BJ (cell line): ENCODE measurements at places on chromosomes 1 and 21.
A peak's percentile ranks its signal among the peaks of the same experiment; 100 is the strongest.

DNA sequence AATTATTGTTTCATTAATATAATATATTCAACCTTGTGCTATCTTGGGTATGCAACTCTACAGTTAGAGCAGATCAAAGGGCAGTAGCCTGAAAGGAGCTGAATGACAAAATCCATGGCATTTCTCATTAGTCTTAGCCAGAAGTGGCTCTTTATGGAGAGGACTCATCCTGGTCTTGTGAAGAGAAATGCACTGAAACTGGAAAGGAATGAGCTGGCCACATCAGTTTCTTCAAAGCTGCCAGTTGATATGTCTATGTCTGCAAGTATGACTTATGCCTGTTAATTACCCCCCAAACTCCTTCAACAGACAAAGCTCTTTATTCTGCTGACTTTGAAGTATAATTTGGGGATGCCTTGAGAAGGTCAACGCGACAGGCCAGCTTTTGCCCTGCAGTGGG is 119.0 kb upstream of the UBE2U start:
- DNase-seq, result no peak

GRCh38 chr1:101406681-101407080 is 169.9 kb downstream of the S1PR1 start:
- no peak for DNase-seq

GRCh38 chr1:110098222-110099026 is 13.8 kb upstream of the UBL4B start:
- DNase-seq, result no peak

DNA sequence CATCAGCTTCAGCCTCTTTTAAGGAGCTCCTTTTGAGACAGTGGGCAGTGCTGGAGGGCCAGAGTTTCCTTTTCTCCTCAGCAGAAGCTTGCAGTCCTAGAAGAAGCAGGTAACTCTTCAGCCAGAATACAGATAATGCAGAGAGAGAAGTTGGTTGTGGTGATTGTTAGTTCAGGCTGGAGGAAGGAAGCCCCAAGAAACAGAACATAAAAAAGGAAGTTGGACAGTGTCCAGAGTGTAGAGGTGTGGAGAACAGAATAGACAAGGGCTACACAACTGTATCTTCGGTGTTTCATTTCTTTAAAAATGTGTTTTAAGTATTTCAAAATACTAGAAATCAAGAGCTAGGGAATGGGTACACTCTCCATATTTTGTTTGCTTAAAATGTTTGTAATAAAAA is 6.4 kb upstream of the TACSTD2 start:
- DNase-seq, result no peak

GRCh38 chr1:117436513-117436912 is 69.3 kb downstream of the MAN1A2 start:
- no peak for DNase-seq

GRCh38 chr1:2598329-2598931 is 11.9 kb downstream of the PRXL2B start:
- DNase-seq, result no peak

DNA sequence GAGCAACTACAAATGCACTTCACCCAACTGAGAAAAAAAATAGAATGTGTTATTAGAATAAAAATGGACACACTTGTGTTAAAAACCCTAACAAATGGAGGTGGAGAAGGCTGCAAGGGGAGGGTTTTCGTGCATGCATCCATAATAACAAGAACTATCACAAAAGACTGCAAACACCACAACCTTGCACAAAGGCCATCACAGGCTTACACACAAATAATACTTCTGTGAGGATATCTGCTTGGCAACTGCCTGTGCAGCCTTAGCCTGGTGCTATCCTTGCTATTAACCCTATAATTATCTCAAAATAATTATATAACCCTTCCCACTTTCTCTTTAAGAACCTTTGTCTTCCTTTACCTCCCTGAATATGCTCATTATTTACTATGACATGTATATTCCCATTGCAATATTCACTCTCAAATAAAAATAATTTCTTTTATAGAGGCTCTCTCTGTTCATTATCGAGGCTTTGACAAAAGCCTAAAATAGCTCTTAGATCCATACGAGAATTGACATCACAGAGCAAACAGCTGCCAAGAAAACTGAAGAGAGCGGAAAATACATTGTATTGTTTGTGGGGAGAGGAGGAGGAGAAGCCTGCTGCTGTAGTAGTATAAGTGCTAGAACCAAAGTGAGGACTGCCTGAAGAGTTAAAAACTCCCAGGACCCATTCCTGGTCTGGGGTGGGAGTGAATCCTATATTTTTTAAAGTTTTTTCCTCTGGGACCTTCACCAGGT is 1768.7 kb downstream of the BRINP3 start:
- DNase-seq, result no peak

DNA sequence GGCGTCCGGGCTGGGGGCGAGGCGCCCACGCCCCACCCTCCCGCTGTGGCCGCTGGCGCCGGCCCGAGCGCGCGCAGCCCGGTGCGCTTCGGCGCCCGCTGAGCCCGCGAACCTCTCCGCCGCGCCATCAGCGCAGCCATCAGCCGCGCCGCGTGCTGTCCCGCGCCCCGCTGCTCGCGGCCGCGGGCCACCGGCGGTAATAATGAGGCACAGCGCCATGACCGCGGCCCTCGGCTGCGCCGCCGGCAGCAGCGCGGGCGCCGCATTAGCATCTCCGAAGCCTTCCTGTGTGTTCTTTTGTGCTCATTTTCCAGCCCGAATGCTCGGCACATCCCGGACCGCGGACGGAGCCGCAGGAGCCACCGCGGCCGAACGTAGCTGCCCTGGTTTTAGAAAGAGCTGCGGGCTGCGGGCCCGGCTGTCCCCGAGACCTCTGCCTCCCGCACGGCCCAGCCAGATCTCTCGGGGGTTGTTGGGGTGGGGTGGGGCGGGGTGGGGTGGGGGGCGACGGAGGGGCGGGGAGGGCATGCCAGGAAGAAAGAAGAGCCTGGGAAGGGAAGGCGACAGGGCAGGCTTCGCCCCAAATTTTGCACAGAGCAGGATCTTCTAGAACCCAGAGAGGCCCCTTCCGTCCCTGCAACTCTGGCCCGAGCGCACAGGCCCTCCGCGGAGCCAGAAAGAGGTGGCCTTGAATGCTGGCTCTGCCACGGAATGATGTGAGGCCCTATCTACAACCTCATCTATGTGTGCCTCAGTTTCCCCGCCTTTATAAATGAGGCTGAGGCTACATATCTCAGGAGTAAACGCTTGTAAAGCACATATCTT is 55.3 kb downstream of the RRAGC start:
- no peak for DNase-seq

DNA sequence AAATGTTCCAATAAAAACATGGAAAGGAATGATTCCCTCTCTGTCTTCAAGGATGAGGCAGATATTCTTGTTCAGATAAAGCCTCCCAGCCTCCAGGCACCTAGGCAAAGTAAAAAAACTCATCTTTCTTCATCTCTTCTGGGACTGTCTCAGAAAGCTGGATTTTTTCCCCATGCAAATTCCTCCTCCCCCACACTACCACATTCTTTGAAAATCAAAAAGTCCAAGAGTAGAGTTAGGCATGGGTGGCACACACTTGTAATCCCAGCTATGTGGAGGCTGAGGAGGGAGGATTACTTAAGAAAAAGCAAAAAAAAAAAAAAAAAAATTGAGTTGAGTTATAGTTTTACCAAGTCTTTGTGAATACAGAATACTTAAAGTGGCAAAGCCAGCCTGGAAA is 82.8 kb downstream of the GLUL start:
- DNase-seq, result no peak

DNA sequence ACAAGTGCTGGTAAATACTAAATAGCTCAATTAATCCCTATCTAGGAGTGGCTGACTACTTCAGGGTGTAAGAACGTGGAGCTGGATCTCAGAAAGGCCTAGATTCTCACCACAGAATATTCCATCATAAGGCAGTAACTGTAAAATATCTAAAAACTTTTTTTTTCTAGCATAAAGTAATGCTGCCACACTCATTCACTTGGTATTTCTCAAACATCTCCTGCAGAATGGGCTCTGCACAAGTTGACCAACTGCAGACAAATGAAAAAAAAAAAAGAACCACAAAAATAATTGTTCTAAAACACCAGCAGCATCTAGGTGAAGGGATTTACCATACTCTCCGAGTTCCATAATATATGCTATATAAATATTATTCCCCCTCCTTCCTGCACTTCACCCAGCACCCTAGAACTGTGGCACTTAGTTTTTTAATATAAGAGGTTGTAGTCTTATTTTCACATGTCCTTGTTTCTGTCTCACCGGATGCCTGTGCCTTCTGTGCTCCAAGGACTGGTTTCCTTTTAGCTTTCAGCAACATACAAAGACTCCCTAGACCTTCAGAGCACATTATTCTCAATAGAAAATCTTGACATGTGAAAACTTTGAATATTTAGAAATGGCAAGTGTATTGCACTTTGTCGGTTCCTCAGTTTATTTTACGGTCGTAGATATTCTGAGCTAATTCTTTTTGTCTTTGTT is 8.9 kb downstream of the VSIG8 start:
- DNase-seq, result no peak

DNA sequence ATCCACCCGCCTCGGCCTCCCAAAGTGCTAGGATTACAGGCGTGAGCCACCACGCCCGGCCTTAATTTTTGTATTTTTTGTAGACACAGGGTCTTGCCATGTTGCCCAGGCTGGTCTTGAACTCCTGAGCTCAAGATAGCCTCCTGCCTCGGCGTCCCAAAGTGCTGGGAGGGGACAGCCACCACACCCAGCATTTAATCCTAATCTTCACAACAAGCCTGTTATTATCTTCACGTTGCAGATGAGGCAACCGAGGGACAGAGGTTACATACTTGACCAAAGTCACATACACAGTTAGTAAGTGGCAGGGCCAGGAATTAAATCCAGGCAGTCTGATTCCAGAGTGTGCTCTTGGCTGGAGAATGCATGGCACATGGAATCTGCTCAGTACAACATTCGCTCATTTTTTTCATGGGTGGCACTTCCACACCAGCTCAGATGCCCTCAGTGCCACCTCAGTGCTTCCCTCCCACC is 4.8 kb upstream of the GPR37L1 start:
- DNase-seq, result no peak

GRCh38 chr21:34693192-34693810 is 24.5 kb downstream of the CLIC6 start:
- DNase-seq, result no peak

GRCh38 chr1:90704817-90705216 is 12.3 kb downstream of the BARHL2 start:
- no peak for DNase-seq

DNA sequence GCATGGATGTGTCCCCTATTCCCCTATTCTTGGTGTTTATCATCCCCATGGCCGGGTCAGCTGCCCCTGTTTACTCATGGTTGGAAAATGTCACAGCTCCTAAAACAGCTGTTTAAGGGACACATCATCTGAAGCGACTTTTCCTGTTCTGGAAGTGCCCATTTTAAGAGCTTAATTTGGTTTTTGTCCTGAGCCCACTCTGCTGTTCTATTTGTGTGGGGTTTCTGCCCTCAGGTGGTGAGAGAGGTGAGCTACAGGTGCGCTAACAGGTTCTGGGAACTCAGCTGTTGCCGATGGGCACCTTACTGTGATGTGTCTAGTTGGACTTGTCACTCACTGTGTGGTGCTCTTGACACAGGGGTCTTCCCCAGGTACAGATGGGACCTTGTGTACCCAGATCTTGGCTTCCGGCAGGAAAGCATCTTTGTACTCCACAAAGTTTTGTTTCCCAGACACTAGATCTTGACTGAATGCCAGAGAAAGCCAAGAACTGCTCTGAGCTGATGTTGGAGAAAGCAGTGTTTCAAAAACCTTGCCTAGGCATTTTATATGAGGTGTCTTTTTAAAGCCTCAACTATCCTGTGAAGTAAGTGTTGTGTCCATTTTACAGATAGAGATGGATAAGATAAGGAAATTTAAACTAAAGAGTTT is 59.0 kb upstream of the CD1D start:
- DNase-seq, result no peak

GRCh38 chr1:184753117-184753516 is 1.5 kb downstream of the EDEM3 start:
- DNase-seq, result no peak

- no peak for DNase-seq
Observed at GRCh38 chr21:42711667-42712066, 58.2 kb downstream of the PDE9A start.

DNA sequence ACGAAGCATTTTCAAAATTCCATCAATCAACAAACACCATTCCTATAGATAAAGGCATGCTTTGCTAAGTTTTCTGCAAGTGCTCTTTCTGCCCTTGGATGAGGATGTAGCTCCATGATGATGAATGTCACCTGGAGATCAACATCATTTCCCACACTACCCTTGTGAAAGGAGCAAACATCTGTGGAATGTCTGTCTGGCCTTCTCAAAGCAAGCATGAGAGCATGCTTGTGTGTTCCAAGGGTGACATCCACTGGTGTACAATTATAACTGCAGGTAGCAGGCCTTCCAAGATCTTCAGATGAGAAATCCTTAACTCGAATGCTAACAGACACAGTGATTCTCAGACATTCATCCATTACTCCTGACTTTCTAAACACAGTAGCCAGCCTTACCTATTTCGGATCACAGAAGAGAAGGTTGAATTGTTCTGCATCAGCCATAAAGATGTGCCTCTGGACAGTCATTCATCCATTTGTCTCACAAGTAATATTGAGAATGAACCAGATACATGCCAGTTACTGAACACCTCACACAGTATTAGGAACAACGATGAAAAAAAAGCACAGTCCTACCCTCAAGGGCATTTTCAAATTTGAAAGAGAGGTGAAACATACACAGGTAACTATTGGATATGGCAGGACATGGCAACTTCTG is 162.4 kb downstream of the TPR start:
- DNase-seq, result peak; percentile 45

DNA sequence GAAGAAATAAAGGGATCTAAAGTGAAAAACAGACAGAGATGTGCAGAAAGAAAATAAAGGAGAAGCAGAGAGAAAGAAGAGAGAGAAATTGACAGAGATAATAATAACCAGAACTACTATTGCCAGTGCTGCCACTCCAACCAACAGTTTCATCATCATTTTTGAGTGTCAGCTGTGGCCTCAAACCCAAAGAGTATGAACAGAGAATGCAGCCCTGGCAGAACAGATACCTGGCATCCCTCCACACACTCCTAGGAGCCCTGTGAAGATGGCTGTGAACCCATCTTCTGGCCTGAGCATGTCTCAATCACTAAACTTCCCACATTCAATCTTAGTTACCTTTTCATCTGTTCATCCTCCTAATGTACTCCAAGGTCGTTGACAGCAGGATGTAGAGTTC is 385.8 kb upstream of the NFIA start:
- DNase-seq, result no peak

DNA sequence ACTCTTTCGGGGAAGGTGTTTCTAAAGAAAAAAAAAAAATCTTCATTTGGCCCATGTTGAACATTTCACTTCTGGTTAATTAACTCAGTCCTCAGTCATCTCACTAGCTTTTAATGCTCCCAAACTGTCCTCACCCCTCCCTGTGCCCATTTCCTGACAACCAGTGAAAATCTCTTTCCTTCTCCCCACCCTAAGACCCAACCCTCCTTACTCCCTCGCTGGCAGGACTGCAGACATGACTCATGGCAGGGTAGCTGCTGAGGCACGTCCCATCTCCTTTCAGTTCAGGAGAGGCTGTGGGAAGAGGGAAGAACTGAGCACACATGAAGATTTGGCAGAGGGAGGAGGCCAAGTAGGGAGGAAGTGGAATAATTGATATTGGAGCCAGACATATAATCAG is 12.6 kb downstream of the PKP1 start:
- peak; percentile 27 for DNase-seq
